Activated CD4-positive, alpha-beta T cell treated with anti-CD3 and anti-CD28 coated beads, Interleukin-2, amount 10 ng/mL, durations not matched to agents 7 days and 5 days (primary cell): ENCODE measurements at places on chromosomes 6 and 20.
A peak's percentile ranks its signal among the peaks of the same experiment; 100 is the strongest.

DNA sequence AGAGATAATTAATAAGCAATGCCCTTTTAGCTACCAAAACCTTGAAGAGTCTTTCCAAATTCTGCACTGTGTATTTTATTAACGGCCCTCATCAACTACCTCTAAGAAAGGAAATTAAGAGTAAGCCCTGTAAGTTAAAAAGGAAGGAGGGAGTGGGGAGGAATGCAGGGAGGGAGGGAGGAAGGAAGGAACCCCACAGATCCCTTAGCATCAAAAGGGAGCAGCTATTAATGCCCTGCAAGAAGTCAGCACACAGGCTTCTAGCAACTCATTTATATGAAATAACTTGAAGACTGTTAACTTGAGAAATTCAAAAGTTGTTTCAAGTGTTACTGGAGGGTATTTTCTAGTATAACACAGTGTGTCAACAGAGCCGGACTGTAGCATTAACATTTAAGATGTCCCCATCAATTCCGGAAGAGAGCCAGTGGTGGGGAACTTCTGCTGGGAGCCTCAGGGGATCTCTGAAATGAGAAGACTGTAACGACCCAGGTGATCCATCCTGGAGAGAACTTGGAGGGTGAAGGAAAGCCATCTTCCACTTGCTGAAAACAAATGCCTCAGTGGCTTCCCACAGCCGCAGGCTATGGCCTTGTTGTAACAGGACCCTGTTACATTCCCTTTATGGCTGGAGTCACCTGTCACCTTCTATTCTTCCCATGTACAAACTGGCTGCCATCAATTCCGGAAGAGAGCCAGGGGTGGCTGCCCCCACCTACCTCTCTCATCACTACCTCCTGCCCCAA lies 33.2 kb downstream of the SLC22A23 start:
- DNase-seq = no peak

DNA sequence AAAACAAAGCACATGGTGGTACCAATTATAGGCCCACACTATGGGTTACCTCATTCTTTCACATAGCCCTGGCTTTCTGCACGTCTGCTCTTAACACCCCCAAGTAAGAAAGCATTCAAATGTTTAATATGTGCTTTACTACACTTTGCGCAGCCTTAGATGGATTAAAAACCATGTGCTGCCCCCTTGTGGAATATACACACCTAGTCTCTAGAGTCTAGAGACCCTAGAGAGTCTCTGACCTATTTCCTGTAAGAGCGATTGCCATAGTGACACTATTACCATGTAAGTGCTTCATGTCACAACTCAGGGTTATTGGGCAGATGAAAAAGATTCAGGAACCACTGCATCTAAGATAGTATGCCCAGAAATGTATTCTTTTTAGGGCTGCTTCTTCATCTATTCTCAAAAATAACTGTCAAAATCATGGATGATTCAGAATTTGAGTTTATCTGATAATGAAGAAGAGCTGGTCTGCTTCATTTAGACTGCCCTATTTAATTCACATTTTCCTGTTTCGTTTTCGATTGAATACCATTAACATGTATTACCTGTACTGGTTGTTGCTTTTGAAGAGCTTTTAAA lies 186.3 kb downstream of the ADGB start:
- peak; percentile 61 for DNase-seq

DNA sequence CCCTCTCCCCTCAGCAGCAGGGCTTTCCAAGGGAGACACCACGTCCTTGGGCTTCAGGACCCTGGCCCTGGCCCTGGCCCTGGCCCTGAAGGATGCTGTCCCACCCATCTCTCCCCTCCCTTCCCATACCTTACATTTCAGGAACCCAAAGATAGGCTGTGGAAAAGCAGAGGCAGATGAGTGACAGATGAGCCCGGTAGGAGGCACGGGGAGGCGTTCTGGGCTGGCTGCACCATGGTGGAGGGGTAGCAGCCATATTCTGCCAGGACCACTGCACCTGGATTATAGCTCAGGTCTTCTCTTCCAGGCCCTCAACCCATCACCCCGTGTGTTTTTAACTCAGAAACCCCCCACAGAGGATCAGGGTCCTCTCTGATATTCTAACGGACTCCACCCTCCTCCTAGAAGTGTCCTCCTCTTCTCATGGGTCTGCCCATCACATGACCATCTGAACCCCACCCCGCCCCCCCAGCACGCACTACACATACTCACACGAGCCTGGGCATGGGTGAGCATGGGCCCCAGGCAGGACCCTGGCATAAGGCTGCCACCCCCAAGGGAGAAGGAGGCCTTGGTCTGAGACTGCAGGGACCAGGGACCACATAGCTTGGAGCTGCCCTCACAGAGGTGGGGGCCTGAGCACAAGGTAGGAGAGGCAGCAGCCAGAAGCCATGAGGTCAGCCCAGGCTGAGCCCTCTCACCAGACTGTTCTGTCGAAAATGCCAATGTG lies 220.8 kb upstream of the CDH4 start:
- no peak for DNase-seq

DNA sequence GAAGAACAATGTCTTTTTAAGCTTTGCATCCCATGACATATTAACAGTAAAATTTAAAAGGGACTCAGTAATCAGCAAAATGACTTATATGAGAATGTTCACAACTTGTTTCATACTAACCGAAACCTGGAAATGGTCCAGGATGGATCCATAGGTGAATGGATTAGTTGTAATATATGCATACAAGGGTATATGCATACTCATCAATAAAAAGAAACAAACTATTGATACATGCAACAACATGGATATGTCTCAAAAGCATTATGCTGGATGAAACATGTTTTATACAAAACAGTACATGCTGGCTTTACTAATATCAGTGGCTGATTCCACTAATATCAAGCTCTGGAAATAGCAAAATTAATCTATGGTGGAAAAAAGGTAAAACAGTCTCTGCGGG lies 108.5 kb upstream of the HIVEP1 start:
- no peak for DNase-seq

DNA sequence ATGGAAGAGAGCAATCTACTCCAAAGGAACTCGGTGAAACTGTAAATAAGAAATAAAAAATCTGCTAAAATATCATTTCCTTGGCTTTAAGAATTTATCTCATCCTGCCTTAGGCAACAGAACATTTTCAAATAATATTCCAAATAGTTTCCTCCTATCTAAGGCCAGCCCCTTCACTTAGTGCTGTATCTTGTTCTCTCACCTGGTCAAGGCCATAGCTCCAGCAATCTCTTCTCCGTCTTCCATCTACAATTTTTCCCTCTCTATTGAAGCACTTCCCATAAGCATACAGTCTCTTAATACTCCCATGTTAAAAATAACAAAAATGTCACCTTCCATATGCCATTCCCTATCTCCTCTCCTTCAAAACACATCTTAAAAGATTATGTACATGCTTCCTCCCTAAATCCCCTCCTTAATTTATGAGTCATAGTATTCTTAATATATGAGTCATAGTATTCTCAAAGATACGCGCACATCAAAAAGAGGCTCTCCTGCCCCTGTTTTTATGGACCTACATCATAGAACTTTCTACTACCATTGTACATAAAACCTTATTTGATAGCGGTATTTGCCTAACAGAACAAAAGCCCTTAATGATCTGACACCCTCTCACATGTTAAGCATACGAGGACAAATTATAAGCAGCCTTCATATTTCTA lies 146.9 kb downstream of the PDE10A start:
- DNase-seq = no peak

GRCh38 chr6:136753624-136754023 lies 38.7 kb downstream of the MAP3K5 start:
- peak; percentile 85 for DNase-seq

- DNase-seq = no peak
Measured at GRCh38 chr20:21571841-21572690, 58.2 kb upstream of the NKX2-2 start.

DNA sequence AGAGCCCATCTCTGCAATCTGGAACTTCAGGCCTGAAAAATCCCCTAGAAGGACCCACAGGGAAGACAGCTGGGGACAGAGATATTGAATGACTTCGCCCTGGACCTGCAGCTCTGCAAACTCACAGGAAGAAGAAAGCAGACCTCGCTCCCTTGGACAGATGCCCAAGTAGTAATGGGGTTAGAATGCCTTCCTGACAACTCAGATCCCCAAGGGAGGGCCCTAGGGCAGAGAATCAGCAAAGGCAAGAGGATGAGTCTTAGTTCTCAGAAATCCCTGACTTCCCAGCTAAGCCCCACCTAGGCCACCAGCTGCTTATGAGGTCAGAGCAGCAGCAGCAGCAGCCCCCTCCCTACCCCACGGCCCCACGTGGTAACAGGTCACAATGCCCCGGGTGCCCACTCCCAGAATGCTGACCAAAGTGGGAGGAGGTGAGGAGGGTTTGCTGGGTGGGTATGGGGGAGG lies at the start of gene C20orf141:
Gene C20orf141, plus strand, starts transcription at position 401 of the 465 bp plus-strand sequence. CDS start 198 bp downstream, outside the sequence.
- DNase-seq = no peak

- no peak for DNase-seq
Measured at GRCh38 chr6:85660181-85660611, 17.5 kb upstream of the SYNCRIP start.

DNA sequence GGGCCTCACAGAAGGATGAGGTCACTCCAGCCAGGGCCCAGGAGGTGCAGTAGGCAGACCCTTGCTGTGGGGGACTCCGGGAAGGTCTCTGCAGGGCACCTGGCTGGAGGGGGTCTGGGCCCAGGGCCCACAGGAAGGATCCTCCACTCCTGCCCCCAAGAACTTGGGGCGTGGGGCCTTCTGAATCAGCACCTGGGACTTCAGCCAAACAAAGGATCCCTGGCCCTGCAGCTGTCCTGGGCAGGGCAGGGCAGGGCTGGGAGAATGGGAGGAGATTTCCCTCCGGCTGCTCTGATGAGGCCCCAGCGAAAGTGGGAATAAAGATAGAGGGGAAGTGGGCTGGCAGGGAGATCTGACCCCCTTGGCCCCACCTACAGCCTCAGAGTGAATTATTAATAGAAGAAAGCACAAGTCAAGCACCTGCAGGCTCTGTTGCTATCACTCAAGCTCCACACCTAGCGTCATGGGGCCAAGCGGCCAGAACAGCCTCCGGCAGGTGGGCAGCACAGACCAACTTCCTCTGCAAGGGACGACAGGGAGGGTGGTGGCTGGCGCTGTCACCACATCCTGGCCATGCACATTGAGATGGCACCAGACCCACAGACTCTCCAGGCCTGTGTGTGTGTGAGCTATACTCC lies 61.6 kb upstream of the MRPS10 start:
- DNase-seq = peak; percentile 26

GRCh38 chr6:53566755-53567154 lies 21.9 kb upstream of the GCLC start:
- DNase-seq = no peak

DNA sequence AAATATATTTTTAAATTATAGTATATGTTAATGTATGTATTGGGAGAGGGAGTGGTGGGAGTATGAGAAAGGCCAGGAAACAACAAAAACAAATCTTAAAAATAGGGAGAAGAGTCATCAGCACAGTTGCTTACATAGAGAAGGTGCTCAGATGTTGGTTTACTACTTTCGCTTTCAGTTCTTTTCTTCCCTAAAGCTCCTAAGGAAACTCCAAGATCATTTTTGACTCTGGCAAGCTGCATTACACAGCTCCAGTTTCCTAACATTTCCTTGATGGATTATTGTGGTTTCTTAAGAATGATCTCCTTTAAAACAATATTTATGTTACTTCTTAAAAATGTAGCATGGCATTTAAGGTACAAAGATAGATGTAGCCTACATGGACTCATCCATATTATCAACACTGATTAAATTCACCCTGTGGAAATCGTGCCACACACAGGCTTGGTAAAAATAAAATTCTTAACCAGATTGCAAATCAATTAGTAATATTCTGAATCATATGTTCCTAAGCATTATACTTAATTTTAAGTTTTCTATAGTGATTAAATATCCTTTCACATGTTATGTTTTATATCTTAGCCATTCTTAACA lies 118.0 kb upstream of the MAN1A1 start:
- no peak for DNase-seq

DNA sequence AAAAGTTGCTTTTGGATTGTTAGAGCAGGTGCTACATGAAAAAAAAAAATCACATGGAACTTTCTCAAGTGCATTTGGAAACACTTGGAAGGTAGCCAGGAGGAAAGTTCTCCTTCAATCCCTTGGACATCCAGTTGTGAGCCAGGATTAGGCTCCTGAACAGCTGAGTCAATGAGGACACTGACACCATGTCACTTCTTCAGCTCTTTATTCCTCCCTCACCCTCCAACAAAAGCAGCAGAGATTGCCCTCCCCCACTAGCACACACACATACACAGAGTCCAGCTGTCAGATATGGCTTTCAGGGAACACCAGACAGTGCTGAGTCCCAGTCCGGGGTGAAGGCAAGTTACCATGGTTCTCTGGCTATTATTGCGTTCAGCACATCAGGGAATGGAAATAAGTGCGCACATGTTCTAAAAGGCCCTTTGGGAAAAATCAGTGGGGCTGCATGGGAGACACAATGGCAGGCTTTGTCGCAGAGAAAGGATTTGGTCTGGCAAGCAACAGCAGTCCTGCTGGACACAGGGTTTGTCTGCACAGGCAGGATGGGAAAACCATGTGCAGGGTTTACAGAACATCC lies 124.7 kb upstream of the MARCKS start:
- no peak for DNase-seq

GRCh38 chr20:53307964-53308597 lies 285.6 kb downstream of the ZNF217 start:
- no peak for DNase-seq

DNA sequence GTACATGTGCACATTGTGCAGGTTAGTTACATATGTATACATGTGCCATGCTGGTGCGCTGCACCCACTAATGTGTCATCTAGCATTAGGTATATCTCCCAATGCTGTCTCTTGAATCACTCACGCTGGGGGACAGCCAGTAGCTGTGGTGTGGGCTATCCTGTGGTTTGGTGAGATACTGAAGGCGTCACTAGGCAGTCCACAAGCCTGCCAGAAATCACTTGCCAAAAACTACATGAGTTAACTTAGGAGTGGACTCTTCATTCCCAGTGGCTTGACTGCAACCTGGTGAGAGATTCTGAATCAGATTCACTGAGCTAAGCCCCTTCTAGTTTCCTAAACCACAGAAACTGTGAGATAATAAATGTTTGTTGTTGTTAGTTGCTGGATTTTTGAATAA lies 191.3 kb downstream of the TSHZ2 start:
- no peak for DNase-seq
